ENCODE measurements at places on chromosomes 7 and 10.

DNA sequence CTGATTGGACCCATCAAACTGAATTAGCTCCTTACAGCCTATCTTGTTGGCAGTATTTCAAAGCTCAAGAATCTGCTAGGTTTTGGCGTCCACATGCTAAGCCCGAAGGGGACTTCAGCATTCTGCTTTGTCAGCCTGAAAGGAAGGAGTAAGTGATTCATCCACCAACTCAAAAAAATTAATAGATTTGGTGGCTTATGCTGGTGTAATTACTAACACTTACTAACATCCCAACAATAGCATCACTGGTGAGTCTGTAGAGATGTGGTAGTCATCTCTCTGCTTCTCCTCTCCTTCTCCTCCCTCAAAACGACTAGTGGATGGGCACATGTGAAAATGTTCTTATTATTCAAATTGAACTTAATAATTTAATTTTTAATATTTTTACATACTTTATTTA, 53.8 kb upstream of the EGR2 start:
- no peak for DNase-seq

GRCh38 chr10:19705250-19705649, 111.0 kb upstream of the PLXDC2 start:
- DNase-seq: no peak

- DNase-seq: no peak
Observed at GRCh38 chr10:117464176-117464575, 78.4 kb upstream of the EMX2 start.

GRCh38 chr10:5566614-5567013, 41.9 kb downstream of the CALML3 start:
- DNase-seq: peak; percentile 72

GRCh38 chr7:69283421-69283820, 314.9 kb upstream of the AUTS2 start:
- DNase-seq: no peak

- DNase-seq: peak; percentile 41
Observed at GRCh38 chr7:27661811-27662489, 733 bp downstream of the HIBADH start.

GRCh38 chr7:108311446-108312168, 144.6 kb downstream of the NRCAM start:
- no peak for DNase-seq

GRCh38 chr7:50121286-50121685, 28.2 kb upstream of the ZPBP start:
- no peak for DNase-seq

GRCh38 chr7:7565018-7565680, 1.5 kb upstream of the MIOS start:
- DNase-seq: peak; percentile 65

- no peak for DNase-seq
Observed at GRCh38 chr7:23114896-23115295, 9.3 kb downstream of the KLHL7 start.

DNA sequence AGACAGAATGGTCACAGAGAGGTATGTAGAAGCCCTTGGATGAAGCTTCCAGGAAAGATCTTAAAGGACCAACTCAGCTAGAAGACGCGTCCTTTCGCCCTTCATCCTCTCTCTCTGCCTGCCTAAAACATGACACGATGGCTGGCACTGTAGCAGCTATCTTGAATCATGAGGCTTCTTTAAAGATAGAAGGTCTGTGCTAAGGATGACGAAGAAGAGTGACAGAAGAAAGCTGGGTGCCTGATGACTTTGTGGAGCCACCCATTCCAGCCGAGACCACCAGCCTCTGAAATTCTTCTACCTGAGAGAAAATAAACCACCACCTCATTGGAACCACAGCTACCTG, 25.5 kb downstream of the WDR86 start:
- no peak for DNase-seq

DNA sequence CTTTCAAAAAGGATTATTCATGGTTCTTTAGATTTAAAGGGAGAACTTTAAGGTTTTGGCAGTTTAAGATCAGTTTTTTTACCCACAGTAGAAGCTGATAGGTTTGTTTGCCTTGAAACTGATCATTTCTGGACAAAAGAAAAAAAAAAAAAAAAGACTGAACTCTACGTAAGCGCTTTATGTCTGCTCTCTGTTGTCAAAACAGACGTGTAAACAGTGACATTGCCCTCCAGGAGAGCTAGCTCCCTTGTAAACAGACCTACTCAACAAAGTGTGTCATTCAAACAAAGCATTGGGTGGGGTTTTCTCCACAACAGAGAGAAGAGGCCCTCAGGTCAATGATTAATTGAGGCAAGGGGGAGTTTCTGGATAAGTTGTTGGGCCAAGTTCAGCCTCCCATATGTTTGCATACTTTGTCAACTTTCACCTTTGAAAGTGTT, 568.1 kb upstream of the LRRN3 start:
- DNase-seq: no peak

DNA sequence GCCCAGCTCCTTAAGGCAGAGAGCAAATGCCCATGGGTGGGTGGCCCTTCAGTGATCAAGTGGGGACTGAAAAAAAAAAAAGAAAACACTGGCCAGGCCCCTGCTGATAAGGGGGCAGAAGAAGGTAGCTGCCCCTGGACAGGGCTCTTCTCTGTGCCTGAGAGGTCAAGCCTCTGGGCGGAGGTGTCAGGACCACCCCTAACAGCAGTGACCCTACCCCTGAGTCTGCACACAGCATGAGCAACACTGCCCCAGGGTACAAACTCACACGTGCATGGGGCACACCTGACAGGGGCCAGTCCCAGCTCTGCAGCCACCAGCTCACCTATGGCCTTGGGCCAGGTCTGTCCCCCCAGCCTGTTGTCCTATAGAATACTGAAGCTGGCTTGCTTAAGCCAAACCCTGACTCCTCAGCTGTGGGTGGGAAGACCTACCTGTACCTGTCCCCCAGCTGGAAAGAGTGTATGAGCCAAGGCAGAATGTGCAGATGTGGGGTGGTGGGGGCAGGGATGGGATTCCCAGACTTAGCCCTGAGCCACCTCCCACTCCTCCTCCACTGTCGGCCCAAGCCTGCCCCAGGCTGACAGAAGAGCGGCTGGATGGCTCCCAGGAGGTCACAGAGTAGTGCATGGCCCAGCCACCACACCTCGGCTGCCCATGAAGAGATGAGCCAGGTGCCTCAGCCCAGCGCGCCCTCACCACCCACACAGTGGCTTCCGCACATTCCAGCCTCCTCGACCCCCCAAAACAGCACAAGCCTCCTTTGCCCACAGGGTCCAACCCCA, 23.7 kb downstream of the KCNH2 start:
- DNase-seq: no peak

DNA sequence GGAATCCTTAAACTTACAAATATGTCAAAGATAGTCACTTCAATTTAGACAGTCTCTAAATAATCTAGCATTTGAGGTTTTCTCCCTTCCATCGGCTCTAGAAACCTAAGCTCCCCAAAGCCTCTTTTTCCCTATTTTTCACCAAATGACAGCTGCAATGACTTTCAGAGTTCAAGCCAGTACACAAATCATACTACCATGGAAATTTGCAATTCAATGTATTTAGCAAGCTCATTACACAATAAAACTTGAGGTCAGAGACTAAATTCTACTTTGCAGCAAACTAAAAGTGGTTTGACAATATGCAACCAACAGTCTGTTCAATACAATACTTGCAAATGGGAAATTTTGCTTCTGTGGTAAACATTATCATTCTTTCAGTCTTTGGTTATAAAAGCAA, 80.3 kb downstream of the SKIDA1 start:
- no peak for DNase-seq

- peak; percentile 67 for DNase-seq
Observed at GRCh38 chr10:60032723-60033122, 126.4 kb upstream of the CCDC6 start.

DNA sequence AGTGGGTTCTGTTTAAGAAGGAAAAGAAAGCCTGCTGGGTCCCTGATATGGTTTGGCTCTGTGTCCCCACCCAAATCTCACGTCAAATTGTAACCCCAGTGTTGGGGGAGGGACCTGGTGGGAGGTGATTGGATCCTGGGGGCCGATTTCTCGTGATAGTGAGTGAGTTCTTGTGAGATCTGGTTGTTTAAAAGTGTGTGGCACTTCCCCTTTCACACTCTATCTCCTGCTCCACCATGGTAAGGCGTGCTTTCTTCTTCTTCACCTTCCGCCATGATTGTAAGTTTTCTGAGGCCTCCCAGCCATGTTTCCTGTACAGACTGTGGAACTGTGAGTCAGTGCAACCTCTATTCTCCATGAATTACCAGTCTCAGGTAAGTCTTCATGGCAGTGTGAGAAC, 42.6 kb downstream of the INPP5A start:
- no peak for DNase-seq

DNA sequence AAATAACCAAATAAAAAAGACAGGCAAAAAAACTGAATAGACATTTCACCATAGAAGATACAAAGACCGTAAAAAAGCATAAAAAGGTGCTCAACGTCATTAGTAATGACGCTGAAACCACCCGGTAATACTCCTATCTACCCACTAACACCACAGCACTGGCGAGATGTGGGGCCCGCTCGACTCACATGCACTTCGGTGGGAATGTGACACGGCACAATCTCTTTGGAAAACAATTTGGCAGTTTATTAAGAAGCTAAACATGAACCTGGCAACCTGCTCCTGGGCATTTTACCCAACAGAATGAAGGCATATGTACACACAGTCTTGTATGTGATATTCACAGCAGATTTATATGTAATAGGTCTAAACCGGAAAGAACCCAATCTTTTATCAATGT, 42.8 kb upstream of the NCAPG2 start:
- no peak for DNase-seq

- no peak for DNase-seq
Observed at GRCh38 chr7:112411186-112411795, 39.0 kb upstream of the IFRD1 start.

DNA sequence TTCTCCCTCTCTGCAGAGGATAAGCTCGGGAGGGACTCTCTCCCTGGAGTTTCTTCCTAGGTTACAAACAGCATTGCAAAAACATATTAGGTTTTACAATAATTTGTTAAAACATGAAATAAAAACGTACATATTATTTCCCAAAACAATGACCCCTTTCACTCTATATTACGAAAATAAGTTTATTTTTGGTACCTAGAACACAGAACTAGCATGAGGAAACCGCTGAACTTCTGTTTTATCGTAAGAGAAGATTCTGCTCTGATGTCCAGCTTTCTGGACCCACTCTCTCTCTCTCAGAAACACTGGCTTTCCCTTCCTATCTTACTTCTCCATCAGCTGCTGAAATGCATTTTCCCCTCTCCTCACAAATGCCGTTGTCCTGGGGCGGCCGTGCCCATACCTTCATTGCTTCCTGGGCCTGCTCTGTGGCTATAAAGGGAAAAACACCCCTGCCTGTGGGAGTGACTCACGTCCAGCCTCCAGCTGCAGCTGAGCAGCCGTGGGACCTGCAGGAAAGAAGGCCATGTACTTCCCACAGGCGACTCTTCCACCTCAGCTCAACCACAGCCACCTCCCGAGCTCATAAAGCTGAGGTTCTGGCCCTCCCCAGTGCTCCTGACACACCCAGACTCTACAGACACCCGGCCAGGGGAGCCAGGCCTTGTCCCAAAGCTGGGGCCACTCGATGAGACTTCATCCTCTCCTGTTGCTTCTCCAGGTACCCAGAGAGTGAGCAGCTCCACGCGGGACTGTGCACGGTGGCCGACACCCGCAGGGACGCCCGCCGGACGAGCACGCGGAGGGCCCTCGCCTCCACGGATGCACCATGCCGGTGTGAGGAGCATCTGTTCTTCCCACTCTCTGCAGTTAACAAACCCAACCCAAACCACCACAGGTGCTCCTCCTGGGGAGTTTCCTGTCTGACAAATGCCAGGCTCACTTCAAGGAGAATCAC, 3.1 kb downstream of the GPER1 start:
- no peak for DNase-seq

GRCh38 chr10:101141616-101142532, 10.8 kb downstream of the TLX1 start:
- peak; percentile 88 for DNase-seq

DNA sequence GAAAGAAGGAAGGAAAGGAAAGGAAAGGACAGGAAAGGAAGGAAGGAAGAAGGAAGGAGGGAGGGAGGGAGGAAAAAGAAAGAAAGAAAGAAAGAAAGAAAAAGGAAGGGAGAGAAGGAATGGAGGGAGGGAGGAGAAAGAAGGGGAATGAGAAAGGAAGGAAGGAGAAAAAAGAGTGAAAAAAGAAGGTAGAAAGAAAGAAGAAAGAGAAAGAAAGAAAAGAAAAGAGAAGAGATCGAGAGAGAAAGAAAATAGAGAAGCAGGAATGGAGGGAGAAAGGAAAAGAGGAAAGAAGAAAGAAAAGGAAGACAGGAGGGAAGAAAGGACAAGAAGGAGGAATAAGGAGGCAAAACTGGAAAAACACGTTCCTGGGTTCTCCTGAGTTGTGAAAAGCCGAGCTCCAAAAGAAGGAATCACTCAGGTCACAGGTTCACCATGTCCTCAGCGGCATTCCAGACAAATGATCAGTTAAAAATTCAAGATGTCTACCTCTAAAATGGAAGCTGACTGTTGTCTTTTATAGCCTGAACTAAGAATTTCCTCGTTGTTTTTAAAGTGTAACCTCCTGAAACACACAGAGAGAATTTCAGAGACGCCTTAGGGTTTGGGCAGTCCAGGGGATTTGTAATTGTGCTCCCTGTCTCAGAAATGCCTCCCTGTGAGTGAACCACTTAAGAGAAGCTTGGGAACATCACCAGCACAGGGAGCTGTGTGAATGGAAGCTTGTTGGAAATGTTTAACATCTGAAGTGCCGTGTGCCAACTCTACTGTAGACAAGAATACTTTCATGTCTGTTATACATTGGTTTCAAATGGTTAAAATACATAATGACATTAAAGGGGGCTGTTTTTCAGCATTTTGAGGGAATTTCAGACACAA, 80.7 kb downstream of the INHBA start:
- DNase-seq: no peak

- DNase-seq: no peak
Observed at GRCh38 chr10:117545141-117546019, 2.8 kb downstream of the EMX2 start.

DNA sequence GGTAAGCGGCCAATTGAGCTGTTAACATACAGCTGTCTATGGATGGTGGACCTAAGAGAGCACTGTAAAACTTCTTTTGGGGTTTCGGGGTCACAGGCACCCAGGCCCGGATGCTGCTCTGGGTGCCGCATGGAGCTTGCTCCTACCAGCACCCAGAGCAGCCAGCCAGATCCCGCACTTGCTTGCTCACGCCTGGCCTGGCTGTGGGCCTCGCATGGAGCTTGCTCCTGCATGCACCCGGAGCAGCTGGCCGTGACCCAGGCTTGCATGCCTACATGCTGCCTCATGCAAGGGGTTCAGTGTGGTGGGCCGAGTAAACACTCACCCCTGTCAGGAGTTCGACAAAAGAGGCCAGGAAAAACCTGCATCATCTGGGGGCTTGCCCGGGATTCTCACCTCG, 896.9 kb downstream of the SORCS1 start:
- DNase-seq: no peak
